ENCODE measurements at places on chromosomes 2 and 18.

GRCh38 chr2:109086743-109087020 lies 42.3 kb upstream of the SH3RF3 start:
- no peak for DNase-seq

DNA sequence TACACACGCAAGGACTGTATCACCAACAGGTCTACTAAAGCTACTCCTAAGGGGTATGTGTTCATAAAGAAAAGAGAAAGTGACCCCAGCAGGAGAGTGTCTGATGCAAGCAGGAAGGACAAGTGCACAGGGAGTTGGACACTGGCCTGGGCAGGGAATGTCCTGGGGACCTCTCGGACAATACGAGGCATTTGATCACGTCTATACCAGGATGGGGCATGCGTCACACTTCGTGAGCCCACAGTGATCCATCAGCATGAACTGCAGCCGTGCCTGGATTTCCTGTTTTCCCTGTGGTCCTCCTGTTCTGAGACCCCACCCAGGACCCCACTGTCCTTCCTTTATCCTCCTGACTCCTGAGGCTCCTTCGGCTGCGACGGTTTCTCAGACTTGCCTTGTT lies 113.9 kb downstream of the HDAC4 start:
- DNase-seq = no peak

DNA sequence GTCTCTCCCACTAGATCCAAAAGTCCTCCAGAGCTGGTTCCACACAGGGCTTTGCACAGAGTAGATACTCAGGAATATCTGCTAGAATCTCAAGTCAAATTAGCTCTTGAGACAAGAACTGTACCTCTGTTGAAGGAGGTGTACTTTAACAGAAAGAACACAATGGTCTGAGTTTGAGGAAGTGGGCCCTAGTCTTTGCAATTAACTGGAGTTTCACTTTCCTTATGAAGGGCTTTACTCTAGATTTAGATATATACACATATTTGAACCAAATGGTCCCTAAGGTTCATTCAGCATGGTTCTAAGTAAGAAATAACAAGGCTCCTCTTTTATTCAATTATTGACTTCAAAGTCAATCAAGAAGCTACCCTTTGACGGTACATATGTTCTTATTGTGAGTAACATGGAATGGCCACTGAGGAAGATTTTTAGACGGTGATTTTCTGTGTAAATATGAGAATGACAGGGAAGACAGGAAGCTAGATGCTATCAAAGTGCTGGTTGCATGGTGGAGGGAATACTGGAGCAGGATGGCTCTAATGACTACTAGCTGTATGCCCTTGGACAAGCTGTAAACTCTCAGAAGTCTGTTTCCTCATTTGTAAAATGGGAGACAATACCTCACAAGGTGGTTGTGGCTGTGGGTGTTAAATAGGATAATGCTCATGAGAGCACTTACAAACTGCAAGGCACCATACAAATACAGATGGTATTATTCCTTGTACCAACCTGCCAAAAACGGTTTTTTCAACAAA lies 73.5 kb upstream of the SERTAD2 start:
- DNase-seq = no peak

DNA sequence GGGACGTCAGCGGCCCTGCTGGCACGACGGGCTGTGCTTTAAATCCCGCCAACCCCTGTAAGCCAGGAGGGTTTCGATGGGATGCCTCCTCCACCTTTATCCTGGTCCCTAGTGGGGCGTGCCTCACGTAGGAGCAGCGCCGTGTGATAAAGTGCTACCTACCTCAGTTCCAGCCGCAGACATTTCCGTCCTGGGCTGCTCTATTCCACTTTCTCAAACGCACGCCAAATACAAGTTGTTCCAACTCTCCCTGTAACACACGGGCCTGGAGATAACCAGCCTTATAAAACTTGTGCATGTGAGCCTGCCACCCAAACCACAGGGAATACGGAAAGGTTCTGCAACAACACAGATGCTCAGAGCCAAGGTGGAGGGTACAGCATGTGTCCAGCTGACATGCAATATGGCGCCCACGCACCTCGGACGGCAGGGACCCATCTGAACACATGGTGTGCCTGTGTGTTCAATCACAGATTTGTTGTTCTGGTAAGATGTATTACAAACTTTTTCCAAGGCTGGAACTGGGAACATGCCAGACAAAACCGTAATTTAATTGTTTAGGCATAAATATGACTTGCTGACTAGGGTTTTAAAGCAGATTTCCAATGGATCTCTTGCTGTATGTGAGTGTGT lies 47.7 kb downstream of the ZNF516 start:
- no peak for DNase-seq

- no peak for DNase-seq
These were observed 149.2 kb upstream of the GYPC start for GRCh38 chr2:126506786-126507185.

DNA sequence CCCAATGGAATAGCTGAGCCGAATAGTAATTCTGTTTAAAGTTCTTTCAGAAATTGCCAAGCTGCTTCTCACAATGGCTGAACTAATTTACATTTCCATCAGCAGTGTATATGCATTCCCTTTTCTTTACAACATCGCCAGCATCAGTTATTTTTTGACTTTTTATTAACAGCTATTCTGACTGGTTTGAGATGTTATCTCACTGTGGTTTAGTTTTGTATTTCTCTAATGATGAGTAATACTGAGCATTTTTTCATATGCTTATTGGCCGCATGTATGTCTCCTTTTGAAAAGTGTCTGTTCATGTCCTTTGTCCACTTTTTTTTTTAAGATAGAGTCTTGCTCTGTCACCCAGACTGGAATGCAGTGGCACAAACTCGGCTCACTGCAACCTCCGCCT lies 100.7 kb downstream of the C2orf74 start:
- DNase-seq = no peak

GRCh38 chr2:162473986-162474385 lies 130.1 kb downstream of the GCA start:
- no peak for DNase-seq

DNA sequence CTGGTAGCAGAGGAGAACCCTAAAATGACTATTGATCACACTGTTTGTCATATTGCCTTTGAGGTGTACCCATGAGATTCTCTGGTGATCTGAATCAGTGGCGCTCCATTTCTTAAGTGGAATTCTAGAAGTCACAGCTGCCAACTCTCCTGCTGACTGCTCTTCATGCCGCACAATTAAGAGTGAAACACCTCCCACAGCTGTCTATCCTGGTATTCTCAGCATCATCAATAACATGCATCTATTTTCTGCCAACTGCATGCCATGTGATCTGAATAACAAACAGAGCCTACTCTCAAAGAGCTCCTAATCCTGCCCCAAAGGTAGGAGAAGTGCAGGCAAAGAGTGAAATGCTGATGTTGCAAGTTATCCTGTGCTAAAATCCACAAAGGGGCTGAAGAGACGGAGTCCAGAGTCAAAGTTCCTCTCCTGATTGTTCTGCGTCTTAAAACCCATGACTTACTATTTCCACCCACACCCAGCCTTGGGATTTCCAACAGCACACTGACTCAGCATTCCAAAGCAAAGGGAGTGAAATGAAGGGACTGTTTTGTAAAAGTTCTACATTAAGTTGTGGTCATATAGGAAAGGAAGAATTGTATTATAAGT lies 13.7 kb upstream of the DAPL1 start:
- no peak for DNase-seq

- no peak for DNase-seq
These were observed 86.9 kb downstream of the LTBP1 start for GRCh38 chr2:33033606-33034081.

GRCh38 chr2:192011196-192011595 lies 164.3 kb upstream of the CAVIN2 start:
- no peak for DNase-seq

DNA sequence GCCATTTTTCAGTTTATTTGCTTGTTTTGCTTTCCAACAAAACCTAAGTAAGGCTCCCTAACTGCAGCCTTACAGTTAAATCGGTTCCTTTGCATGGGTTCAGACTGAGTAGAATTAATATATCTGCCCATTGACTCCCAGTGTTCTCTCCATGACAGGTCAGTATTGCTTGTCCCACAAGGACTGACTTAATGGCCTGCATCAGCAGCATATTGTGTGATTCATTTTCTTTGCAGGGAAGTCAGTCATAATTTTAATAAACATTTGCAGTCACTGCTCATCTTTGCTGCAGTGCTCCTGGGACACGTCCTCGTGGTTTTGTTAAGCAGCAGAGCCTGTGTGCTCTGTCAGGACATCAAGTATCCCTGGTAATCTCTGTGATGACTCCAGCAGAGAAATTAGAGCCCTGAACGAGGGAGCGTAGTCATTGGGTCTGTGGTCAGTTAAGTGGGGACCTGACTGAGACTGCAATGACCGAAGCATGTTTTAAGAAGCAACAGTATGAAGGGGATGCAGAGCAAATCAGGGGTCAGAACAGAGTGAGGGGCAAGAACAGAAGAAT lies 93.3 kb downstream of the CDH20 start:
- no peak for DNase-seq

GRCh38 chr2:176163672-176164056 lies 6.6 kb downstream of the HOXD3 start:
- DNase-seq = no peak

DNA sequence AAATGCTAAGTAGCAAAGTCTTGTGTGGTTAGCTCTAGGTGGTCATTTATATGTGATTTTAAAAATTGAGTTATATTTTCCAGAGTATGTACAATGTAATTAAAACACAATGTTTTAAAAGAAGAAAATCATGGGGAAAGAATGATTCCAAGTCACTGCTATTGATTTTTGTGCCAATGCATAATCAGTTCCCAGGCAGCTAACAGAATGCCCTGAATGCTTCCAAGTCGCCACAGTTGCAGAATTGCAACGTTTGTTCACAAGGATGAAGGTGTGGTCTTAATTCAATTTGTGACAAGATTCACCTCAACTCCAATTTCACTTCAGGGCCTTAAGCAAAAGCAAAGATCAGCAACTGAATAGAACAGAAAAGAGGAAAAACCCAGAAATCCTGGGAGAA lies 200.4 kb downstream of the SPP2 start:
- no peak for DNase-seq

- DNase-seq = no peak
These were observed 4.5 kb downstream of the SLC14A1 start for GRCh38 chr18:45728336-45729010.

DNA sequence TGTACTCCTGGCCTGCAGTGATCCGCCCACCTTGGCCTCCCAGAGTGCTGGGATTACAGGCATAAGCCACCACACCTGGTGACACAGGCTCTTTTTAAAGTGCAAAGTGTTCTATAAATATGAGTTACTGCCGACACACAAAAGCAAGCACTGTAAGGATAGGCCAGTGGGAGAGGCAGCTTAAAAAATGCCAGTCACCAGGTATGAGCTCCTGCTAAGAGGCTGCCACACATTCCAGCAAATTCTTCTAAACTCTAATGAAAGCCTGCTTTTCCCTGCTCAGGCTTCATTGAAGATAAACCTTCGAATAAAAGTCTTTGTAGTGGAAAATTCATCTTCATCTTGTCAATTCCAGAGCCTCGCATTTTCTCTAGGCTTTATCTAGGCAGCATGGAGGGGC lies 203.0 kb upstream of the PID1 start:
- no peak for DNase-seq

DNA sequence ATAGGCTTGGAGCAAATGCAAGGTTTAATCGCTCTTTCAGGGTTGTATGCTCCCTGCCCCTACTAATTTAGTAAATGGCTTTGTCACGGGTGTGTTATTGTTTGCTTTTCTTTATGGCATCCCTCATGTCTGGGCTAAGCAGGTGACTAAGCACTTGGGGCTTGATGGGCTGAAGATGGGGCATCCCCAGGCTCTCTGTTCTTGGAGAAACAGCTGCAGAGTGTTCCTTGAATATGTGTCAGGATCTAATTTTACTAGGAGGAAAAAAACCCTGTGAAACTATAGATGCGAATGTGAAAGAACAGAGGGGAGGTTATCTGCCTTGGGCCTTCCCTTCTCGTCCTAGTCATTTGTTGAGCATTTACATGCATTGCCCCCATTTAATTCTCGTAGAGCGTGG lies 94.7 kb upstream of the TAF1B start:
- peak; percentile 62 for DNase-seq

- DNase-seq = no peak
These were observed 83.7 kb downstream of the SP3 start for GRCh38 chr2:173881461-173881860.

DNA sequence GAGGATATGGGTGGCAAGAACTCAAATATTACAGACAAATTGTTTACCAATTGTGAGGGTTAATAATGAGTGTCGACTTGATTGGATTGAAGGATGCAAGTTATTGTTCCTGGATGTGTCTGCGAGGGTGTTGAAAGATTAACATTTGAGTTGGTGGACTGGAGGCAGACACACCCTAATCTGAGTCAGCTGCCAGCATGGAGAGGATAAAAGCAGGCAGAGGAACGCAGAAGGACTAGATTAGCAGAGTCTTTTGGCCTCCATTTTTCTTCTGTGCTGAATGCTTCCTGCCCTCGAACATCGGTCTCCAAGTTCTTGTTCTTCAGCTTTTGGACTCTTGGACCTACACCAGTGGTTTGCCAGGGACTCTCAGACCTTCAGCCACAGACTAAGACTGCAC lies 1503.7 kb downstream of the LRP1B start:
- no peak for DNase-seq

- no peak for DNase-seq
These were observed 335.5 kb upstream of the NT5C1B start for GRCh38 chr2:18924886-18925285.

DNA sequence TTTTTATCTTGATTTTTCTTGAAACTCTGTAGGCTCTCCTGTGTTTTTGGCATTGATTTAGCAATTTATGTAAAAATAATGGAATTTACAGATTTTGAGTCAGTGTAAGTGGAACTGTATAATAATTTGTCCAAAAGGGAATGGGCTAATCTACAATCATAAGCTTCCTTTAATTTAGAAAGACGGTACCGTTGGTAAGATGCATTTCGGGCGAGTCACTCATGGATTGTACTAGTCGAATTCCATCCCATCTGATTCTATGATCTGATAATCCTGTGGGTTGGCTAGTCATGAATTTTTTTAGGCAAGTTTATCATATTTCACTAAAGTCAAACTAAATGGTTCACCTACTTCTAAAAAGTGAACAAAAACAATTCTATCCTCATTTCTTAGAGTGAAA lies 133.4 kb downstream of the ZNF407 start:
- DNase-seq = no peak

DNA sequence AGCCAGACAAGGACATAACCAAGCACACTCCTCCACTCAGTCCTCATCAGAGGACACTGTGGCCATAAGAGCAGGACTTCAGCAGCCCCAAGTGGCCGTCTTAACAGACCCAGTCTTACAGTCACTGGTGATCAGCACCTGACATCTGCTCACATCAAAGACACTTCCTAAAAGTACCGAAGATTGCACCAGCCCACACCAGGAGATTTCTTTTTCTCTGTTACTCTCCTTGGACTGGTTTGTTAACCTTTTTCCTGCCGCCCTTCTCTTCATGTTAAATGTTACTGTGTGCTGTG lies 44.1 kb downstream of the MRPS5 start:
- DNase-seq = no peak

DNA sequence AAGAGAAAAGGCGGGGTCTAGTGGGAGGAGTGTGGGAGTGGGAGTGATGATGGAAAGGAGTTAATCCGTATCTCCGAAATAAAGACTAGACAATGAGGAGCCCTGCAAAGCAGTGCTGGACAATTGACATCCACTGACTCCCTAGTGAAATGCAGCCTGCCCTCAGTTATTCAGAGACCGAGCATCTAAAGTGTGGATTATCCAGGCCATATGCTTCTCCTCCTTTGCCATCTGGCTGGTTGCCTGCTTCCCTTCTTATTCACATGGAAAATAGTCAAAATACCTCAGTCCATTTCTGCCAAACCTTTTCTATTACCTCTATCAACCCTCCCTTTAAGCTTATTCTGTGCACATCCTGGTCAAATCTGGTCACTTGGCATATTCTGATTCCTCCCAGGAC lies 288.8 kb upstream of the SIX3 start:
- no peak for DNase-seq

Measured in stimulated activated CD4-positive, alpha-beta T cell treated with anti-CD3 and anti-CD28 coated beads, Interleukin-1b, Interleukin-23, amount 100 ng/mL, for 48 hours (primary cell).